Stimulated activated CD8-positive, alpha-beta memory T cell treated with anti-CD3 and anti-CD28 coated beads, Interleukin-7, amount 100 ng/mL, for 1 hour (primary cell): ENCODE measurements at places on chromosomes 7 and 10.

GRCh38 chr7:82049891-82050533 is 280.2 kb upstream of the HGF start:
- DNase-seq = no peak

DNA sequence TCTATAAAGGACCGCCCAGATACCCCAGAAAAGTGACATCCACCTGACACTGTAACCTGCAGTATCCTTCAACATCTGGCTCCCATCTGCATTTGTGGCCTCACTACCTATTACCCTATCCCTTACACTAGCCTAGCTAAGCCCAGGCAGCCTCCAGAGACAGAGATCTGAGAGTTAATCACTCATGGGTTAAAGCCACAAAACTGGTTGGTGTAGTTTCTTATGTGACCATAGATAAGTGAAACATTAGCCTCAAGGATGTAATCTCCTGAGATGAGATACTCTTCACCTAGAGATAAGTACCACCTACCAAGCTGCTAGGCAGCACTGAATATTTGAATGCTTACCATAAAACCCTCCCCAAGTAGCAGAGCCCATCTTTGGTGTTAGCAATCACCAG is 35.4 kb downstream of the CTTNBP2 start:
- DNase-seq = no peak

- no peak for DNase-seq
These were observed 6.3 kb downstream of the ABCC2 start for GRCh38 chr10:99788598-99789256.

- DNase-seq = no peak
These were observed 24.7 kb downstream of the MYL10 start for GRCh38 chr7:101604331-101604933.

GRCh38 chr7:5681979-5682546 is 99.4 kb downstream of the RNF216 start:
- DNase-seq = no peak
